ENCODE measurements at places on chromosomes 16 and 17.

DNA sequence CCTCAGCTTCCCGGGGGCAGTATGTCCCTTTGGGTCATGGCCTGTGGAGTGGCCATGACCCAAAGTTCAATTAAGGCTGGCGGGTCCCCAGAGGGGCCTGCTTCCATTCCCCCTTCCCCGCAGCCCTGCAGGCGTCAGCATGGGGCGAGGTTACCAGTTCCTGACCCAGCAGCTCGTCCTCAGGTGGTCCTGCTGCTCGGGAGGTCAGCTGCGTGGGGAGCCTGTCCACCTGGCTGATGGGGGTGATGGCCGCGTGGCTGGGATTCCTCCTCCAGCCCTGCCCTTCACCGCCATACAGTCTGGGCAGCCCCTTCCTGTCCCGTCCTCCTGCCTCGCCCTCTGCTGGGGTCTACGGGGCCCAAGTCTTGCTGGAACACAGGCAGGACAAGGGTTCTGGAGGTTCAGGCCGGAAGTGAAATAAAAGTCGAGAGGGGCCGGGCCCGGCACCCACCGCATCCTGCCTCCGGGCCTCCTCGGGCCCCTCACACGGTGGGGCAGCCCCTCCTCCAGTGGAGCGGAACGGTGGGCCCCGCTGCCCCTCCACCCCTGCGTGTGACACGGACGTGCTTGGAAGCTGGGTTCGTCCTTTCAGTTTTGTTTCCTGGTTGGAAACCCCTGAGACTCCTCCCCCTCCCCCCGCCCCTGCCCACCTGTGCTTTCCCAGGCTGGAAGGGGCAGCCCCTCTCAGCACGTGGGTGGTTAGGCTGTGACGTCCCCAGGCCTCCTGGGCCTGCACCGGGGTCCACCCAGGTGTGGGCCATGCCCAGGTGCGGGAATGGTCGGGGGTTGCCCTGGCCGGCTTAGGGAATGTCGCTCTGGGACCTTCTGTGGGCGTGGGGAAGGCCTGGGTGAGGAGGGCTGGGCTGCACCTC, 6.8 kb downstream of the UBALD2 start:
- no peak for DNase-seq

DNA sequence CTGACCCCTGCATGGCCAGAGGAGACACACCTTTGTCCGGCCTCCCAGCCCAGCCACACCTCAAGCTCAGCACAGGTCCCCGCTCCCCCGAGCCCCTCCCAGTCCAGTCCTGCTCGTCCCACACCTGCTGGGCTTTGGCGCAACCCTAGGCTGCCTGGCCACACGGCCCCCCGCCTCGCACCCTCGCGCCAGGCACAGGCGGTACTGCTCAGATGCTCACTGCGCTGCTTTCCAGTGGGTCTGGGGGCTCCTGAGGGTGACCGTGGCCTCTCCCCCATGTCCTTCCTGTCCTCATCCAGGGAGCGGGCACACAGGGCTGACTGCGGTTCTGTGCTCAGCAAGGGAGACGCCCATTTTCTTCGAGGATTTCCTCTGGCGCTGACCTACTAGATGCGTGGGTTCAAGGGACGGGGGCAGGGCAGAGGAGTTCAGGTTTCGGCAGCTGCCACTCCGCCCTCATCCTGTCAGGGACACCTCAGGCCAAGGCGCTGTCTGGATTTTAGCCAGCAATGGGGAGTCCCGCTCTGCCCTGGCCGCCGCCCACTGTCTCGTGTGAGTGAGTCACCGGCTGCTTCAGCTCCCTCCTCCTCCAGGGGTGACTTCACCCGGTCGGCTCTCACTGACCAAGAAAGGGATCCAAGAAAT, 118.0 kb upstream of the ZNF469 start:
- no peak for DNase-seq

DNA sequence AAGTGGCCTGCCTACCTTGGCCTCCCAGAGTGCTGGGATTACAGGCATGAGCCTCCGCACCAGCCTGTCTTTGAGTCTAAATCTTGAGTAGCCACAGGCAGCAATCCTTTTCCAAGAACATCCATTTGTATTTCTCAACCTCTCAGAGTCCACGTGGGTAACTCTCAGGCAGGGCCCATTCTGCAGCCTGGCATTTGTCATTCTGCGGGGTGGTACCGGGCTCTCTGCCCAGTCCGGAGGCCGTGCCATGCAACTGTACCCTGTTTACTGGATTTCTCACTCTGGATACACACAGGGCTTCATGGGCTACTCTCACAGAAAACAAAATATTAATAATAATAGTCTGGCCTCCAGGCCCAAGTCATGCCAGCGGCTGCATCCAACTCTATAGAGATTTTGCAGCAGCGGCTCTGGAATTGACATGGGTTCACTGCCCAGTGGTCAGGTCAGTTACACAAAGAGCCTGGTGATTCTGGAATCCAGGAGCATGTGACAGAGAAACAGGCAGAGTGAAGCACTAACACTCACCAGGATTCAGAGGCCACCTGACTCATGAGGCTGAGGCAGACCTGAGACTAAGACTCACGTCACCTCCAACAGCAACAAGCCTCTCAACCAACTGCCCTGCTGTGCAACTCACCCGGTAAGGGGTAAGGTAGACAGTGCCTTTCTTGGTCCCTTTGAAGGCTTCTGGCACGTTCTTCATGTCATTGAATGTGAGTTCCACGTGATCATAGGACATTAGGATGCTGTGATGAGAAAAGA, 4.0 kb downstream of the WBP2 start:
- DNase-seq, result no peak

DNA sequence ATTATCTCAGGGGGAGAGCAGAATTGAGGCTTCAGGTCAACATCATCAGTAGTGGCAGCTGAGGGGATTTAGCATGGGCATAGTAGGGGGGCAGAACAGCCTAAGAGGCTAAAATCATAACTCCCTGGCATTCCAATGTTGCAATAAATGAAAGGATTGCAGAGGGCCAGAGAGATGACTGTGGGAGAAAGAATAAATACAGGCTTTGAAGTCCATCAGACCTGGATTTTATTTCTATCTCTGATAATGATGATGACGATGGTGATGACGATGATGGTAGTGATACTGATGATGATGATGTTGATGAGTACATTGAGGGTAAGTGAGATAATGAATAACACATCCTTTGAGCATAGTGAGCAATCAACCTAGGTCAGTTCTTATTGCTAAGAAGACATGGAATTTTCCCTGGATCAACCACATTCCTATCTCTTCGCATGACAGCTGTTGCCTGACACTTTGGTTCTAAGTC, 107.4 kb upstream of the CDH11 start:
- no peak for DNase-seq

GRCh38 chr17:52181782-52182181, 23.3 kb upstream of the CA10 start:
- no peak for DNase-seq

DNA sequence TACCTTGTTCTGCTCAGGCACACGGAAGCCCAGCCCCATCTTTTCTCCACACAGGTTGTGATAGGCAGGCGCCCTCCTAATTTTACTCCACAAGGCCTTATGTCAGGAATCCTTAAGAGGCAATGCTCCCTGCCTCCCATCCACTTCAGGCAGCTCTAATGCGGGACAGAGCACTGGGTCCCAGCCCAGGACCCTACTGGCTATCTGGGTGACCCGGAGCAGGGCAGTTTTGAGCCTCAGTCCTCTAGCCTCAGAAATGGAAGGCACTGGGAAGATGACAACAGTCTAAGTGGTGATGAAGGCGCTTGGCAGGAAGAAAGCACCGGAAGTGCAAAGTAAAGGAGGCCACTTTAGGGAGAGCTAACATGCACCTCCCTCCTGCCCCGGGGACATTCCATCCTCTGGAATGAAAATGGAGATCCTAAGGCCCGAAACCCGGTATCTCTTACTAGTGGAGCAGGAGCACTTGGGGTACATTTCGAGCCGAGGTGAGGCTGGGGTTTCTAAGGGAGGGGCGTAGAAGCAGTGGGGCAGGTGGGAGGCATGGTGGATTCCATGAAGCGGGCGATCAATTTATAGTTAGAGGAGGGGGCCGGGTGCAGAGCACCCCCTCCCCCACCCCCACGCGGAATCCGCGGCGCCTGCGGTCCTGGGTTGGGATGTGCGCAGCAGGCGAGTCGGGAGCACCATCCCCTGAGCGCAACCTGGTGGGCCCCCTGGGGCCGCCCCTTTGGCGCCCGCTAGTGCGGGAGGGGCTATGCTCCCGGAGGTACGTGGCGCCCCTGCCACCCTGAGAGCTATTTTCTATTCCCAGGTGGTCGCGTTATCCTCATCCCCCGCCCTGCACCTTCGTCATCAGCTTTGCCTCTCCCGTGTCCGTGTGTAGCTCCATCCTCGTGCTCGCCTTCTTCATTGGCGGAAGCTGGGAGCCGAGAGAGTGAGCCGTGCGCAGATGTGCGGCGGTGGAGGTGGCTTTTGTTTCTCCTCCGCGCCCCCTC, 4.9 kb downstream of the MT1F start:
- DNase-seq, result no peak

GRCh38 chr16:381012-381788, 578 bp downstream of the PGAP6 start:
- DNase-seq, result no peak

GRCh38 chr16:56915336-56916119, 16.4 kb upstream of the HERPUD1 start:
- DNase-seq, result no peak

DNA sequence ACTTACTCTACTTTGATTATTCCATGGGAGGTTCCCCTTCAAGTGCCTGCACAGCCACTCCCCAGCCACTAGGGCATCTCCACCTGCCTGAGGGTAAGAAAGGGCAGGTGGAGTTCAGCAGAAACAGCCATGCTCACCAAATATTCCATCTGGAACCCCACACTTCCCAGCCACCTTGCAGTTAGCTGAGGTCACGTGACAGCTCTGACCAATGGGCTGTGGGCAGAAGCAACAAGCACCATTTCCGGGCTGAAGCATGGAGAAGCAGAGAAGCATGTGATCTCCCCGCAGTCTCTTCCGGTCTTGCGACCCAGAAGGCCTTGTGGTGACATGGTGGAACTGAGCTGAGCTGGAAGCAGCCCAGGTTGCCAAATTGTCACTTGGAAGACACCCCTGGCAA, 108.6 kb downstream of the CCT6B start:
- DNase-seq, result no peak

DNA sequence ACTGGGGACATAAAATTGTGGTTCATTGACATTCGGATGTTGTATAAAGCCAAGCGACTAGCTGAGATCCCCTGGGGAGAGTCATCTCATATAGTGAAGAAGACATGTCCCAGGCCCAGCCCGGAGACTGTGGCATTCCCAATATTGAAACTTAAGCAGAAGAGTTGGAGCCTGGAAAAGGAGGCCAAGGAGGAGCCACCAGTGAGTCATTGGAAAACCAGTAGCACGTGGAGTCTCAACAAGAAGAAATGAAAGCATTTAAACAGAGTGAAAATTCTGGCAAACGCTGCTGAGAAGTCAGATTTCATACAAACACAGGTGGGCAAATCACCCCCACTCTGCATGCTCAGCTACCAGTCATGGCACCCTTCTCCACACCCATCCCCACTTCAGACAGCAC, 9.4 kb upstream of the ELAC2 start:
- no peak for DNase-seq

- no peak for DNase-seq
Measured at GRCh38 chr17:12756786-12757185, 32.5 kb upstream of the ARHGAP44 start.
